Activated naive CD4-positive, alpha-beta T cell treated with Interleukin-2 at 50 U/mL for 16 hours (primary cell): ENCODE measurements at places on chromosomes 5 and 9.

GRCh38 chr5:115898656-115899055, 56.9 kb downstream of the AP3S1 start:
- no peak for DNase-seq

DNA sequence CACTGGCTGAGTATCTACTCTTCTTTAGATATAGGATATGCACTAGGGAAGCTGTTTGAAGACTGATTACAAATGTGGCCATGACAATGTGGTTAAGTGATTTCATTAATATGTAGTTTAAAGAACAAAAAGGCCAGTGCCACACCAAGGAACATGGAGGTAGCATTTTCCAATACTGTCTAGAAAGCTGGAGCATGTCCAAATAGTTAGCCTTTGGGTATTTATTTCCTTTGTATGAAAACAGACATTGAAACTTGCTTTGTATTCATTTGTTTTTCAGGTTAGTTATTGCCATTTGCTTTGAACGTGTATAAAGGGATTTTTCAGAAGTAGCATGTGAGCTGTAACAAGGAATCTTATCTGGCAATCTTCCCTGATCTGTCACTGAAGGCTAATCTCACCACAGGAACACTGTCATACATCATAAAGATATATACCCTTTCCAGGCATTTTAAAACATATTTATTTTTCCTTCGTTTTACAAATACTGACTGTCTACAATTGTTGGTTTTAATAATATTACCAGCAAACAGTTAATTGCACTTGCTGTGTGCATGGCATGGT, 93.4 kb downstream of the PLPPR1 start:
- no peak for DNase-seq

DNA sequence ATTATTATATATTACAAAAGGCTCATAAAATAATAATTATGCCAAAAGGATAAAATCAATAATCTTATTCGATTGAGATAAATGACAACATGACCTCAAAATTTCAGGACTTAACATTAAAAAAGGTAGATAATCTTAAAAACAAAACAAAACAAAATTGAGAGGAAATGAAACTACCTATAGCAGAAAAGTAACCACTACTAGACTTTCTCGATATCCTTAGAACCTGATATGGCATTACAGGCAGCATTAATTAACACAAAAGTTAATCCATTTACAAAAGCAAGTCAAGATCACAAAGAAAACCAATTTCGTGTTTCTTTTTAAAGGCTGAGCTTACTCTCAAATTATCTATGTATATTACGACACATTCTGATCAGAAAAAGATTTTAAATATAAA, 29.9 kb downstream of the TMEM161B start:
- DNase-seq = no peak

GRCh38 chr9:6008169-6008979, 7.0 kb downstream of the RANBP6 start:
- peak; percentile 93 for DNase-seq

DNA sequence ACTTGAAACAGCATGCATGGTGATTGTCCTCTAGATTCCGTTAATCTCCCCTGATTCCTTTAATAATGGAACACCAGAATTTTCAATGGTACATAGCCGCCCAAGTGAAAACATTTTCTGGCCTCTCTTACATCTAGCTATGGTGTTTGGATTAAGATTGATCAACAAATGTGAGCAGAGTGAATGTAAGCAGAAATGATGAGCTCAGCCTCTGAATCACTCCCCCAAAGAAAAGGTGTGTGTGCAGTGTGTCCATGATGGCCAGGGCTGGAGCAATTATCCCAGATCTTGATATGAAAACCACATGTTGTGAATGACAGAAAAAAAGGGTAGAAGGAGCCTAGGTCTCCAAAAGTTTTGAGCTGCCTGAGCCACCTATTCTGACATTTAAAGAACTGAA, 55.3 kb downstream of the OR2K2 start:
- no peak for DNase-seq

GRCh38 chr5:81212211-81212751, 20.8 kb upstream of the CKMT2 start:
- DNase-seq = peak; percentile 22

- no peak for DNase-seq
These were observed 8.6 kb upstream of the PCDHB1 start for GRCh38 chr5:141042555-141042954.

DNA sequence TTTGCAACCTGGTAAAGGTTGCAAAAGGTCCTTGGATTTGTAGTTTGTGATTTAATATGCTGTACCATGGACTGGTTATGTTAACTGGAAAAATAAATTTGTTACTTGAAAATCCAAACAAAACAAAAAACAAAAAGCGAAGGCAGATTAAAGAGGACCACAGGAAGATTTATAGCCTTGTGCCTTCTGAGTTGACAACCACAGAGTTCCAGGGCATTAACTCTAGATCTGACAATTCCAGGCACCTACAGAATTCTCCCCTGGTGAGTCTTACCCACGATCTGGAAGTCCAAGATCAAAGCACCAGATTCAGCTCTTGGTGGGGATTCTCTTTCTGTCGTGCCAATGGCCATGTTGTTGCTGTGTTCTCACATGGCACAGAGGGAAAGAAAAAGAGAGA, 107.9 kb upstream of the SELENOP start:
- DNase-seq = no peak

- no peak for DNase-seq
These were observed 119.8 kb downstream of the ENTREP1 start for GRCh38 chr9:69444791-69445190.

DNA sequence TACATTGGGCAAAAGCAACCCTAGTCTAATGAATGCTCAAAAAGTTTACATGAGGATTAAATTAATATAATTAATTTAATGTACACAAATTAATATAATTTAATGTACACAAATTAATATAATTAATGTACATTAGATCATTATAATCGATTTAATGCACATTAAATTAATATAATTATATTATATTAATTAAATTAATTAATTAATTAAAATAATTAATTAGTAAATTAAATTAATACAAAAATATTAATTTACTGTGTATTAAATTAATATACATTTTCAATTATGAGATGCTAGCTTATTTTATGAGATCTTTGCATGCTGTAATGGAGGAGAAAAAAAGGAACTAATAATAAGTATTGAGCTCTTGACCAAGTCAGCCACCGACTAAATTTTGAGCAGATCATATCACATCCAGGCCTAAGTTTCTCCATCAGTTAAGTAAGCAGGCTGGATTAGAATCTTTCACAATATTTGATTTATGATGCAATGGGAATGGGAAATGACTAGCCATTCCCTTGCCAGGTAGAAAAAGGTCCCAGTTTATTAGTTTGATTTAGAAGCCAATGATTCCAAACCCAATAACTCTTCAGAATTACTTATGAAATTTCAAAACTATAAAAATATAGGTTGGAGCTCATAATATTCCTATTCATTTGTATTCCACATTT, 533.4 kb upstream of the GRIA1 start:
- DNase-seq = no peak

DNA sequence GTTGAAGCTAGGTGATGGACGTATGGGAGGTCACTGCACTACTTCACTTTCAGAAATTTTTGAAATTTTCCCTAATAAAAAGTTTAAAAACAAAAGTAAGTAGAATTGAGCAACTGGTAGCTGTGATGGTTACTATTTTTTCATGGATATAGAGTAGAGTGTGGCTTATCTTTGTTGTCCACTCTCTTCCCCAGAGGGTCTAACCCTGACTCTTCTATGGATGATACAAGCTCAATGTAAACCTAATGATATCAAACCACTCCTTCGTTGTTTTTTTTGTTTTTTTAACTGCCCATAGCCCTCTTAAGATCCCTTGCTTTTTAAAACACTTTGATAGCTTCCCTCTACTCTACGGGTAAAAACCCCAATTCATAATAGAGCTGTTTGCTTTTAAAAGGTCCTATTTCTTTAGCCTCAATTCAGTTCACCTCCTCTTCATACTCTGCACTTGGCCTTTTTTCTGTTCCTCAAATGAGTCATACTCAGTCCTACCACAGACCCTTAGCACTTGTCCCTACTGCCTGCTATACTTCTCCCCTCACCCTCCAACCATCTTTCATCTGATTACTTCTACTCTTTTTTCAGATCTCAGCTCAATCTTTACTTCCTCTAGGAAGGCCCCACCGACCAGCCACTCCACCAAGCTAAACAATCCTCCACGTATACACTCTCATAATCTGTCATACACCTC, 2.6 kb downstream of the HDAC3 start:
- no peak for DNase-seq

DNA sequence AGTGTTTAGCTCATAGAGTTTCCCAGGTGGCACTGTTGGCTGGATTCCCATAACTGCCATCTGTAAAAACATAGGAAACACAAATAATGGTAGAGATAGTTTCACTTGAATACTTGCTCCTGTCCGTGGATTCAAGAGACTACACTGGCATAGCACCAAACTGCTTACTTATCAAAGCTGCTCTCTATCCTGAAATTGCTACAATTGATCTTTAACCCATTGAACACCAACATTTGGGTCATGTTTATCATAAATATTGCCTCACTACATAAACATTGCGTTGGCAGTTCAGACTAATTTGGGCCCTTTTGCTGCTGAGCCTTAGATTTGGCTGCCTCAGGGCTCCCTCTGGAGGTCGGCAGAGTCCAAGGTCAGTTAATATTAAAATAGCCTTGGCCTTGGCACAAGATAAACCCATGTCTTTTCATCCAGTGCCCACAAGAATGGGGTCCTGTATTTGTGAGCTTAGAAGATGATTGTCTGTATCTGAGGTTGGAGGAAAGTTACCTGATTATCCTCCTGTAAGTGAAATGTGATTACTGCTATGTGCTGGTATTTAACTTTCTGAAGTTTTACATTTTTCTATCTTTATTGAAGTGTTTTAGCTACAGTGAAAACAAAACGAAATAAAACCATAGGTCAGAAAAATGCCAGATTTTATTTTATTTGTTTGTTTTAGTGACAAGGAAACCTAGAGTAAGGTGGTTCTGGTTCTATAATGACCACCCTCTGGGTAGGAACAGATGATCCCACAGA, 4.0 kb upstream of the RANBP3L start:
- DNase-seq = peak; percentile 4

DNA sequence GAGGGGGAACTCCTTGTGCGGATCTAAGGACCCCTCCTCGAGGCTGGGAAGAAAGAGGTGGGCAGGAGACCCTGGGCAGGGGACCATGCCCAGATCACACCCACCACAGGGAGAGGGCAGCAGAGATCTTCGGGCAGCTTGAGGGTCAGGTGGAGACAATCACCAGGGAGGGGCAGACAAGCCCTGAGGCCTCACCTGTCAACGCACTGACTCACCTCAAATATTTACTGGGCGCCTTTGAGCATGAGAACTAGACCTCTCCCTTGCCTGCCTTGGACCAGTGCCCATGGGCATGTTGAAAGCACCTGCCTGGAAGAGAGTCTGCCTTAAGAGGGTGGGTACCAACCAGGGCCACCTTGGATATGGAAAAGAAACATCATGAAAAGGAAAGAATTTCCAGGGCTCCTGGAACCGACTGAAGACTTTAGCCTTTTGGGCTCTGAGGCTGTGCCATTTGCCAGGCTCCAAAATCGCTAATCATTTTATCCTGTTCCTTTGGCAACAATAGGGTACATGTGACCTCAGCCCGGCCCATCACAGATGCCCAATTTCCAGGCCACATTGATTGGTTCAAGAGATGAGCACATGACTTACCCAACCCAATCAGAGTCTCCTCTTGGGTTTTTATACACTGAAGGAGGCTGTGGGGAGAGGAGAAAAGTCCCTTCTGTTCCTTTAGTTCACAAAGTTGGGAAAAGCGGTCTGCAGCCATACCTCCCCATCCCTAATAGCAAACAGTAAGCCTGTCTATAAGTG, 10.4 kb upstream of the SPINK4 start:
- DNase-seq = no peak

- DNase-seq = no peak
These were observed 44.5 kb upstream of the TMEM252 start for GRCh38 chr9:68585034-68585761.

- no peak for DNase-seq
These were observed 60.5 kb upstream of the FAM120A start for GRCh38 chr9:93390953-93391515.

DNA sequence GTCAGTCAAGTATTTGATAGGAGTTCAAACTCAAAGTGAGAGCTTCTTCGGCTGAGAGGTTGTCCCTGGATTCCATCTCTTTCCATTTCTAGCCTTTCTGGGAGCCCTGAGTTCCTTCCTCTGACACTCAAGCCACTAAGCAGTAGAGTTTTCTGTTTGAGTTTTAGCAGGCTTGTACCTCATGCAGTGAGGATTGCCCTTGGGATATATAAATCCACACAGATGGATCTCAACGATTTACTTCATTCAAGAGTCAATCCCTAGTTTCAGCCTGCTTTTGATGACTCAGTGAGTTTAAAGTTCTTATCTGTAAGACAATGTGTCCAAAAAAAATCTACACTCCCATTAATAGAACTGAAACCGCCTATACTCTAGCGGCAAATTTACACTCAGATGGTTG, 2240.9 kb upstream of the WWC1 start:
- no peak for DNase-seq

GRCh38 chr5:131355971-131356528, 92.2 kb downstream of the CDC42SE2 start:
- DNase-seq = no peak
